Testis (tissue), 5 donors: ENCODE measurements at places on chromosomes 11 and 22. TPM values are rescaled to one million over a fixed set of nuclear protein-coding genes. Genes with fewer than 3 reads are reported as not detected.
A peak's percentile ranks its signal among the peaks of the same experiment; 100 is the strongest.

HPX gene
- 2.7 TPM for total RNA-seq

OR6A2 gene
- 2.2 TPM for total RNA-seq

MTFP1 gene
- 13.2 TPM for total RNA-seq

LYVE1 gene
- total RNA-seq: 4.6 TPM

GLYAT gene
- total RNA-seq: not detected

GNAZ gene
- total RNA-seq: 20.2 TPM

KDM4D gene
- total RNA-seq: 44.2 TPM

SSTR3 gene
- 40.1 TPM for total RNA-seq

CREBZF gene
- 85.8 TPM for total RNA-seq

OSM gene
- 1.6 TPM for total RNA-seq

RGL4 gene
- 5.3 TPM for total RNA-seq

- DNase-seq: no peak
- no peak overlapping the region for H3K4me3 ChIP-seq
- H3K36me3 ChIP-seq: no peaks in the 10 kb centered on the region
- no peaks in the 10 kb centered on the region for H3K27me3 ChIP-seq
- no peak overlapping the region for H3K27ac ChIP-seq
- H3K4me1 ChIP-seq: peaks cover 14% of the 10 kb centered on the region
These were observed 40.0 kb downstream of the AMBRA1 start for GRCh38 chr11:46553814-46554212.

GRCh38 chr11:79264284-79264683 is 176.5 kb downstream of the TENM4 start:
- no peak overlapping the region for H3K4me3 ChIP-seq
- H3K27me3 ChIP-seq: no peaks in the 10 kb centered on the region
- no peaks in the 10 kb centered on the region for H3K36me3 ChIP-seq
- no peaks in the 10 kb centered on the region for H3K4me1 ChIP-seq
- no peak overlapping the region for H3K27ac ChIP-seq

DNA sequence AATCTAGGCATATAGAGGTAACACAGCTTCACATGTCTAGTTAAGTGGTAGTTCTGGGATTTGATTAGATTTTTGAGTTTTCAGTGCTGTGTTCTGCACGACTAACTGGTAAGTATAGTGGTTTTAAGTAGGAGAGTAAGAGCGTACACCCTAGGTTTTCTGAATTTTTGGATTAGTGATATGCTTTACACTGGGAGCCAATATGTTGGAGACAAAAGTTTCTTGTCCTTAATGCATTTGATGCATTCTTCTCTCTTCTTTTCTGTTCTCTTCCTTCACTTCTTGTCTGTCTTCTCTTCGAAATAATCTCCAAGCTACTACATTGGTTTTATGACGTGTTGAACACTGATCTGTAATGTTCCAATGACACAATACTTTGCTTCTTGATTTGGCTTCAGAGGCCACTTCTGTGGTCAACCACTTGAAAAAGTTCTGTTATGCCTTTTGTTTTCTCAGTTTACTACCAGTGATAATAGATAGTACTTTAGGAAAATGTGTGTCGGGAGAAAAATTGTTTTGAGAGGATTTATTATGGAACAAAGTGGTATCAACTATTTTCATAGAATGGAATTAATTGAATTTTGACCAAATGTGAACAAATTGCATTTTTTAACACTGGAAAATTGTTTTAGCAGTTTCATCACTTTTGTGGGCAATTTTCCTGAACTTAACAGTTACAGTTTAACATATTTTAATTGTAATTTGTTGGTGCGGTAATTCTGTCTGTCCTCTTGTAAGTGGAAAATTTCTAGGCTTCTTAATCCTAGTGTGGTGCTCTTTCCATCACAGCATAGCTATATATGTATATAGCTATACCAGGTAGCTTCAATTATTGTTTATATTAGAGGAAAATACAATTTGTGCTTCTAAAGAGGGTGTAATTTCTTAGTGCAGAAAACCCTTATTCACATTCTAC is 2.6 kb downstream of the PDE3B start:
- no peaks in the 10 kb centered on the region for H3K4me1 ChIP-seq
- no peaks in the 10 kb centered on the region for H3K27me3 ChIP-seq
- H3K4me3 ChIP-seq: no peak overlapping the region

DNA sequence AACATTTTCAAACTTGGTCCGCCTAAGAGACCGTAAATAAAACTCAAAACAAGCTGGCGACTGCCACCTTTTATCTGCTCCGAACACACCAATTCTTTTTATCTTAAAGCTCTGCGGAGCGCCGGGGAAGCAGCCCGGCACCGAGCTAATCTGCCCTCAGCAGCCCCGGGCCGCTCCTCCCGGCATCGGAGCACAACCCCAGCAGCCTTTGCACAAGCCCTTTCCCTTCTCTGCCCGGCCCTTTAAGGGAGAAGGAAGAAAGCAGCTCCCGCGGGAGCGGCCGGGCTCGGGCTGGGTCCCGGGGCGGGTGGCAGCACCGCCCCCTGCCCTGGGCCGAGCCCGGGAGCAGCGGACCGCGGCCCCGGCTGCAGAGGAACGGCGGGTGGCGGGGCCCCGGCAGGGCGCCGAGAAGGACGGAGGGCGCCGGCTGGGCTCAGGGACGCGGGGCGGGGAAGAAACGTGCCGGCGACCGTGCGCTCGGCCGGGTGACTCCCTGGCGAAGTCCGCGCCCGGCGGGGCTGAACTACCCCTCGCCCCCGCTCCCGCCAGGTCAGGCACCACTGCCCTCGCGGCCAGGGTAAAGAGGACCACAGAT is 133.6 kb upstream of the C11orf58 start:
- H3K4me3 ChIP-seq: peak overlapping the region; percentile 64
- DNase-seq: no peak
- H3K4me1 ChIP-seq: peaks cover 21% of the 10 kb centered on the region
- no peaks in the 10 kb centered on the region for H3K36me3 ChIP-seq

DNA sequence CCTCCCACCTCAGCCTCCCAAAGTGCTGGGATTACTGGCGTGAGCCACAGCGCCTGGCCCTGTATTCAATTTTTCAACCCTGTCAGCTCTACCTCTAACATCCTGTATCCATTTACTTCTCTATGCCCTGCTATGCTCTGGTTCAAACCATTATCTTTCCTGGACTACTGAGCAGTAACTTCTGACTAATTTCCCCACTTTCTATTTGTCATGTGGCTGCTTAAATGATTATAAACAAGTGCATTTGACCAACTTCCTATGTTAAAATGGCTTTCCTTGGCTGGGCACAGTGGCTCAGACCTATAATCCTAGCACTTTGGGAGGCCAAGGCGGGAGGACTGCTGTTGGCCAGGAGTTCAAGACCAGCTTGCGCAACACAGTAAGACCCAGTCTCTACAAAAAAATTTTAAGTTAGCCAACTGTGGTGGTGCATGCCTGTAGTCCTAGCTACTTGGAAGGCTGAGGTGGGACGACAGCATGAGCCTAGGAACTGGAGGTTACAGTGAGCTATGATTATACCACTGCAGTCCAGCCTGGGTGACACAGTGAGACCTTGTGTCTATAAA is 2.1 kb downstream of the MED19 start:
- peaks cover 20% of the 10 kb centered on the region for H3K4me1 ChIP-seq
- no peaks in the 10 kb centered on the region for H3K36me3 ChIP-seq
- H3K27me3 ChIP-seq: no peaks in the 10 kb centered on the region
- no peak overlapping the region for H3K27ac ChIP-seq
- DNase-seq: no peak

GRCh38 chr11:20980736-20981135 is 311.4 kb downstream of the NELL1 start:
- no peak for DNase-seq
- H3K36me3 ChIP-seq: no peaks in the 10 kb centered on the region
- H3K27ac ChIP-seq: no peak overlapping the region
- H3K27me3 ChIP-seq: no peaks in the 10 kb centered on the region
- no peak overlapping the region for H3K4me3 ChIP-seq
- no peaks in the 10 kb centered on the region for H3K4me1 ChIP-seq

- no peak for DNase-seq
- no peak overlapping the region for H3K4me3 ChIP-seq
- no peaks in the 10 kb centered on the region for H3K36me3 ChIP-seq
- H3K27me3 ChIP-seq: no peaks in the 10 kb centered on the region
- no peak overlapping the region for H3K27ac ChIP-seq
These were observed 18.5 kb downstream of the KRTAP5-5 start for GRCh38 chr11:1647901-1648652.

DNA sequence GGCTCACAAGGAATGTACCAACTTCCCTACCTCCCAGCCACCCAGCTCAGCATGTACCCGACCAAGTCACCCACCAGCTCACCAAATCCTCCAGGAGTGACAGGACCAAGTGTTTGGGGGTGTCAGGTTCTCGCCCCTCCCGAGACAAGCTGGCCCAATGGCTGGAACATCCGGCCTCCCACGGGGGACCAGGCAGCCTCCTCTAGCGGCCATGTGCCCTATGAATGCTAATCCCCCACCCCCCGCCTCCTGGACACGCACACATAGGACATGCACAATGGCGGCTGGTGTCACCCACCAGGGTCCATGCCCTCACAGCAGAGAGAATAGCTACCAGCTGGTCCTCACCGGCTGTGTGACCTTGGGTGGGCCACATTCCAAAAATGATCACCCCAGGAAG is 151.0 kb downstream of the MN1 start:
- peaks cover 6% of the 10 kb centered on the region for H3K4me1 ChIP-seq
- no peaks in the 10 kb centered on the region for H3K27me3 ChIP-seq
- H3K4me3 ChIP-seq: no peak overlapping the region
- no peak overlapping the region for H3K27ac ChIP-seq
- H3K36me3 ChIP-seq: no peaks in the 10 kb centered on the region

- H3K27me3 ChIP-seq: no peaks in the 10 kb centered on the region
- peaks cover 35% of the 10 kb centered on the region for H3K4me1 ChIP-seq
- H3K27ac ChIP-seq: no peak overlapping the region
- no peaks in the 10 kb centered on the region for H3K36me3 ChIP-seq
These were observed 16.0 kb upstream of the PICK1 start for GRCh38 chr22:38040953-38041759.

DNA sequence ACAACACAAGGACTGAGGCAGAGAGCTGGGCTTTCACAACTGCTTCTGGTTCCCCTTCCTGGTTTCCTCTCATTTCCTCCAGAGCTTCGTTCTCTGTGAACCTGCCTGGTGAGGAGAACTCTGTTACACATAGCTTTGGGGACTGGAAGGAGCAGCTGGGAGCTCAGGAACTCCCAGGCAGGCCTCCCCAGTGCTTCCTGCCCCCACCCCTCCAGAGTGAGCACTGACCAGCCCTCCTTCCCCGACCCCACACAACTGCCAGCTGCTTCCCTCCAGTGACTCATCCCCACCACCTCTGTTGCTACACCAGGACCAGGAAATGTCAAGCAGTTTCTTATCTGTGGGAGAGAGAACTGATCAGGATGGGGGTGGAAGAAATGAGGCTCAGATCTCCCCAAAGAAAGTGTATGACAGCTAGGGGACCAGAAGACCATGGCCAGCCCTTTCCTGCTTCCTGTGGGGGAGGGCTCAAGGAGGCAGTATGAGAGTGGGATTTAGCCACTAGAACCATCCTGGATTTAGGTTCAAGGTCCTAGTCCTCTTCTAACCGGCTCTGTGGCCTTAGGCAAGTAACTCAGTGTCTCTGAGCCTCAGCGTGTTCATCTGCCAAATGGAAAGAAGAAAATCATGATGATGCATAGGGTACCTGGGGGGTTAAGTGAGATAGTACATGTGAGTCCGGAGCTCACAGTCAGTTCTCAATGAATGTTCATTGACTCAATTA is 4.5 kb upstream of the TP53I11 start:
- H3K36me3 ChIP-seq: no peaks in the 10 kb centered on the region
- peak; percentile 31 for DNase-seq
- no peaks in the 10 kb centered on the region for H3K27me3 ChIP-seq

GRCh38 chr11:115450519-115450918 is 53.7 kb downstream of the CADM1 start:
- no peak for DNase-seq
- no peak overlapping the region for H3K27ac ChIP-seq

GRCh38 chr11:61684870-61685616 is 4.9 kb downstream of the DAGLA start:
- no peaks in the 10 kb centered on the region for H3K27me3 ChIP-seq
- no peaks in the 10 kb centered on the region for H3K36me3 ChIP-seq
- DNase-seq: no peak
- peaks cover 36% of the 10 kb centered on the region for H3K4me1 ChIP-seq

GRCh38 chr11:69087133-69087524 is 38.4 kb downstream of the TPCN2 start:
- H3K4me1 ChIP-seq: no peaks in the 10 kb centered on the region
- H3K4me3 ChIP-seq: no peak overlapping the region
- no peaks in the 10 kb centered on the region for H3K36me3 ChIP-seq
- H3K27me3 ChIP-seq: no peaks in the 10 kb centered on the region
- H3K27ac ChIP-seq: peak overlapping the region; percentile 4
- DNase-seq: peak; percentile 40

DNA sequence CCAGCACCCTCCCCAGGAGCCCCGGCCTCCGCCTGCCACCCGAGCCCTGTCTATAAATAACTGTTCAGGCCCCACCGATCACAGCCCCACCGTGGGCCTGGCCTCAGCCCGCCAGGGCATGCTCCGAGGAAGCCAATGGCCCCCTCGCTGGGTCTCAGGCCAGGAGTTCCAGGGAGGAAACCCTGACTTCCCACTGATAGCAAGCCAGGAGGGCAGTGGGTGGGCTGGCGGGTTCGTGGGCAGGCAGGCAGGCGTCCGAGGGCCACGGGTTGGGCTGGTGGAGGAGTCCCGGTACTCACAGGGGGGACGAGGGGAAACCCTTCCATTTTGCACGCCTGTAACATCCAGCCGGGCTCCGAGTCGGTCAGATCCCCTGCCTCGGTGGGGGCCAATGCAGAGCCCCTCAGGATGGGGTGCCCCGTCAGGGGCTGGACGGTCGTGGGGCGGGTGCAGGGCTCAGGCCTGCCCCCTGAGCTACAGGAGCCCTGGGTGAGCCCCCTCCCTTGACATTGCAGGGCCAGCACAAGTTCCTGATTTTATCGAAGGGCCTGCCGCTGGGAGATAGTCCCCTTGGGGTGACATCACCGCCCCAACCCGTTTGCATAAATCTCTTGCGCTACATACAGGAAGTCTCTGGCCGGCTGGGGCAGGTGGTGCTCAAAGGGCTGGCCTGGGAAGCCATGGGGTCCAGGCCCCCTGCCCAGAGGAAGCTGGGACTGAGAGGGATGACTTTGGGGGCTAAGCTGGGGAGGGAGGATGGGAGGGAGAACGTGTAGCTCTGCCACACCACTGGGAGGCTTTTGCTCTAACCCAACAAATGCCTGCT is at the start of gene SPI1:
SPI1 (minus strand) TSS at position 538 of the 826 bp plus-strand sequence; CDS start at position 344, 194 bp downstream.
- DNase-seq: peak; percentile 47
- H3K27ac ChIP-seq: peak within 1 kb of the TSS; percentile 11
- no peaks in the 10 kb centered on the region for H3K4me1 ChIP-seq
- H3K36me3 ChIP-seq: no peaks in the 10 kb centered on the region
- H3K4me3 ChIP-seq: peak within 1 kb of the TSS; percentile 17
- no peaks in the 10 kb centered on the region for H3K27me3 ChIP-seq

GRCh38 chr11:46277313-46277621 is 195 bp upstream of the CREB3L1 start:
- peaks cover 26% of the 10 kb centered on the region for H3K4me1 ChIP-seq
- peak overlapping the region; percentile 71 for H3K4me3 ChIP-seq
- H3K27ac ChIP-seq: no peak overlapping the region
- peak; percentile 77 for DNase-seq

- no peaks in the 10 kb centered on the region for H3K36me3 ChIP-seq
- peaks cover 34% of the 10 kb centered on the region for H3K4me1 ChIP-seq
These were observed 136.3 kb downstream of the PKNOX2 start for GRCh38 chr11:125300791-125301218.

GRCh38 chr11:102400603-102401002 is 52.0 kb downstream of the TMEM123 start:
- H3K27me3 ChIP-seq: no peaks in the 10 kb centered on the region
- H3K36me3 ChIP-seq: no peaks in the 10 kb centered on the region
- H3K4me1 ChIP-seq: no peaks in the 10 kb centered on the region
- no peak overlapping the region for H3K27ac ChIP-seq
- no peak for DNase-seq

GRCh38 chr11:11604370-11604990 is 17.3 kb downstream of the GALNT18 start:
- no peak for DNase-seq
- H3K4me1 ChIP-seq: peaks cover 5% of the 10 kb centered on the region
- no peaks in the 10 kb centered on the region for H3K27me3 ChIP-seq
- H3K36me3 ChIP-seq: no peaks in the 10 kb centered on the region
